A673 (cell line): ENCODE measurements at places on chromosomes 2 and 18.

- DNase-seq: no peak
Measured at GRCh38 chr2:44038277-44038676, 42.5 kb upstream of the LRPPRC start.

DNA sequence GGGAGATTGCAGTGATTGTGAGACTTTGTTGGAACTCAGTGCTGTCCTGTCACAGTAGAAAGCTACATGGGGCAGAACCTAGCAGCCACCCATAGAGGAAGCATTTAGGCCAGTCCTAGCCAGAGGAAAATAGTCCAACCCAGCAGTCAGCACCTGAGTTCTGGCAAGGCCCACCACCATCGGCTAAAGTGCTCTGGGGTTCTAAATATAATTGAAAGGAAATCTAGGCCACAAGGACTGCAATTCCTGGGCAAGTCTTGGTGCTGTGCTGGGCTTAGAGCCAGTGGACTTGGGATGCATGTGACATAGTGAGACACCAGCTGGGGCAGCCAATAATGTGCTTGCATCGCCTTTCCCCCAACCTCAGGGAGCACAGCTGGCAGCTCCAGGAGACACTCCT lies 28.9 kb upstream of the ACTR2 start:
- peak; percentile 5 for DNase-seq

- peak; percentile 33 for DNase-seq
Measured at GRCh38 chr2:146388757-146389156, 1456.1 kb upstream of the ACVR2A start.

DNA sequence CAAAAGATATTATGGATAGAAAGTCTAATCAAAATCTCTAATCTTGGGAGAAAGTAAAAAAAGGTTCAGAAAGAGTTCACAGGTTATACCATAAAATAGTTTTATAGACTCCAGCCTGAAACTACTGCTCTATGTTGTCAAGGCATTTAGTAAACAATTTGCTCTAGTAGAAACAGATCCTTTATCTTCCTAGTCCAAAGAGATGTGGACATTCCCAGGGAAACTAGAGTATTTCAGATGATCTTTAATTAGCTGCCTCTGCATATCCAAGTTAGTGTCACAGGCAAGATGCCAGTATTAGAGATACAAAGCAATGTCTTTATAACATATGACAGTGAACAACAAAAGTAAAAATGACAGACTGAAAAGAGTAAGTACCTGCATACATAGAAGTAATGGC lies 708.6 kb downstream of the CCDC85A start:
- no peak for DNase-seq

- no peak for DNase-seq
Measured at GRCh38 chr2:239994086-239994485, 31.1 kb downstream of the NDUFA10 start.

GRCh38 chr2:74778381-74779264 lies 55.3 kb upstream of the HK2 start:
- peak; percentile 35 for DNase-seq

DNA sequence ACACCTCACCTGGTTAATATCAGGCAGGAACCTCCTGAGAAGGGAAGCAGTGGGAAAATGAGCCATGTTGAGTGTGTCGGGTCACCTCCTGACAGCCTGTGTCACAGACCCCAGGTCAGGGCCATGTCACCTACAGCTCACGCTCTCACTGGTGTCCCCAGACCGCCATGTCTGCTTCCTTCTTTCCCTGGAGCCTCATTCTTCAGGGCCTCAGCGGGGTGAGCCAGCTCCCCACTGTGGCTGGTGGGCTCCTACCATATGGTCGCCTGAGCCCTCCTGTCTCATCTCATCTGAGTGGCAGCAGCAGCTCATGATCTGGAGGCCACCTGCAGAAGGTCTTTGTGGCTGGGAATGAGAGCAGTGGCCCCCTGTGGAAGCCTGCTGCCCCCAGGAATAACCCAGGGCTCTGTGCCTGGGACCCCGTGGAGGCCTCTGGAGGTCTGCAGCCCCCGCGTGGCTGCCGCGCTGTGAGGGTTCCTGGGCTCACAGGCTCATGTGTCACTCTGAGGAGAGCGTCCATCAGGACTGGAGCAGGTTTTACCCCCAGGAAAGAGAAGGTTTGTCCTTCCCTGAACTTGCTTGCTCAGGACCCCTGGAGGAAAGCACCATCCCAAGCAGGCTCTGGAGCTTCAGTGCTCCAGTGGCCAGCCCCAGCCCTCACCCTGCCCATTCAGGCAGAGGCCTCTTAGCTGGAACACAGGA lies 56.4 kb downstream of the FAM168B start:
- DNase-seq: no peak

DNA sequence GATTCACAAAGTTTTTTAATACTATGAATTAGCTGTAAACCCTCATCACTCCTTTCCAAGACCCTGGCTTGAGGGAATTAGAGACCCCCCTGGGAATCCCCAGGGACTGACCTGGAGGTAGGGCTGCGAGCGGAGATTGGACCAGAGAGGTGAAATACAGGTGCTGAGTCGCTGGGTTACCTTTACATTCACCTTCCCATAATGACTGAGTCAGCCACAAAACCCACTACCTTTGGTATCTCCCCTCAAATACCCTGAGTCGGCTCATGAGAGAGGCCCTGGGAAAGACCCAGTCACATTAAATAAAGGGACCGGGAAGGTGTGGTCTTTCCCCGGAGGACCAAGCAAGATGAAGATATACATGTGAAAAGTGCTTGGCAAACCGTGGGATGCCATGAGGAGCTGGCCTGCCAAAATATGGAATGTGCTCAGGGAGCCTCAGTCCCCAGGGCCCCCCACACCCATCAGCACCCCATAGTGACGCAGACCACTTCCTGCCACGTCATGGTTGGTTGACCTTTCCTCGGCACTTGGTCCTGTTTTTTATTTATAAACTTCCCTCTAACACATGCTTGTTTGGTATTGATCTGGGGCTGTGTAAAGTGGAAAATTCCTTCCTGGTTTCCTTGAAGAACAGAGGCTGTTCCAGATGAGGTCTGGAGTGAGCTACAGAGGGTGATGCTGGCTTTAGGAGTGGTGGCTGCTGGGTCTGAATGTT lies 51.4 kb downstream of the IL1RL2 start:
- DNase-seq: no peak

GRCh38 chr2:208285853-208286252 lies 19.8 kb downstream of the PIKFYVE start:
- no peak for DNase-seq

DNA sequence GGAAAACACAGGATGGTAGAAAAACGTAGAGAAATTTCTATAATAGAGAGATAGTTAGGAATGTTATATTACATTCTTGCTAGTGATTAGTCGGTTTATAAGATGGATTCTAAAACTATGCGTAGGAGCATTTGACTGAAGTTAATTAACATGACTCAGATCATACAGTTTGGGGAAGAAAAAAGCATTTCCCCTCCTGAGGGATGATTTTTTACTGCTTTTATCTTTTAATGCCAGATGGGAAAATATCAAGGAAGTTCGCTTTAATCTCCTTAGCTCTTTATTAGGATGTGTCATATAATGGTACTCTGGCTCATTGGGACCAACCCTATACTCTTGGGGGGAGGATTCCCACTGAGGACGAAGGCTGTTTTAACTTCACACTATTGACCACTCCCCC lies 502.1 kb downstream of the TGIF1 start:
- DNase-seq: peak; percentile 68

DNA sequence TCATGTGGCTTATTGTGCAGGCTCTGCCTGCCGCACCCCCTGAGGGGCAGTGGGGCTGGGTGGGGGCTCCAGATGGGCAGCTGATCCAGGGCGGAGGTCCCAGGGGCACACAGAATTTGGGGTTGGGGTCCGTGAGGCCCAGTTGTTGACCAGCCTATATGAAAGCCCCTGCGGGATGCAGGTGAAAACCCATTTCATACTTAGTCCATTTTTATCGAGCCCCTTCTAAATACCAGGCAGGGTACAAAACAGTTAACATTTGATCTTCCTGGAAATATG lies 30.6 kb downstream of the MYO7B start:
- no peak for DNase-seq

GRCh38 chr18:62814132-62814759 lies 98.9 kb downstream of the PHLPP1 start:
- peak; percentile 11 for DNase-seq

DNA sequence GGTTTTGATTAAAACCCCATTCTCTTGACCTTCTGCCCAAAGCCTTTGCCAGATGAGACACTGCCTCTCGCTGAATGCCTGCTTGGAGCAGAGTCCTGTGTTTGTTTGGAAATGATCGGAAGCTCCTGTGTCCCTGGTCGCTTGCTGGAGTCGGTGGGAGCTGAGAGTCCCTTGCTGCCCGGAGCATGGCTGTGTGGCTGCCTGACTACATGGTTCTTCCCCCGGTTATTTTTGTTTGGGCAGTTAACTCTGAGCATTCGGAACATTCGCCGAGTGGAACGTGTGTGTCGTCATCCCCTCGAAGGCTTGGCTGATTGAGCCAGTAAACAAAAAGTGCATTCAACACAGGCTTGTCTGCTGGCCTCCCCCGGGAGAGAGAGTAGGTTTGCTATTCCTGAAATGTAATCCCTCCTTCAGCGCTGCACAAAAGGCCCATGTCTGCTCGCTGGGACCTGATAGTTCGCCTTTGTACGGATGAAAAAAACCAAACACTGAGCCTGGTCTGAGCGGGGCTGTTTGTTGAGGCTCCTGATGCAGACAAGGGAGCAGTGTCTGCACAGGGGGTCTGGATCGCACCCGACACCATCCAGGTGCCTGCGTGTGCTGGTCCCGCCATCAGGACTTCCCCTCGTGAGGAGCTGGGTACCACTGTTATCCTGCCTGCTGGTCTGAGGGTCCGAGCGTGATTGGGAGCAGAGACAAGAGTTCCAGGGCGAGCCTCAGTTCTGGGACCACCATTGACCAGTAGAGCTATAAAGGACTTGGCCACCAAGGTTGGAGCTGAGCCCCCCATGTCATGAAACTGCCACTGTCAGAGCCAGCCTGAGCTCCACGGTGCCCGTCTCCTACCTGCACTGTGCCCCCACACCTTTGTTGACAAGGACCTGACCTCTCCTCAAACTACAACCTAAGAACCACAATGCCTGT lies 83.8 kb downstream of the AGAP1 start:
- DNase-seq: no peak

DNA sequence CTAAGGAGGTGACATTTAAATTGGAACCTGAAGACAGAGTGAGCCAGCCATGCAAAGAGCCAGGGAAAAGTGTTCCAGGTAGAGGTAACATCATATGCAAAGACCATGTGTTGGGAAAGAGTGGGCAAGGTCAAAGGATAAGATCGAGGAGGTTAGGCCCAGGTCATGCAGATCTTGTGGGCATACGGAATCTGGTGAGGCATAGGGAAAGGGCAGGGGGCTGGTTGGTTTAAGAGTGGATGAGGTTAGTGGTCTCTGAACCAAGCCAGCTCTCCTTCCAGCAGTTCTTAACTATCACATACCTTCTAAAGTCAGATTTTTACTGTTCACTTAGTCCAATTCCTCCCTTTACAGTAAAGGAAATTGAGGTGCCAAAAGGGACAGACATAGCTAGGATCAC lies 3.0 kb downstream of the ANKRD53 start:
- no peak for DNase-seq

DNA sequence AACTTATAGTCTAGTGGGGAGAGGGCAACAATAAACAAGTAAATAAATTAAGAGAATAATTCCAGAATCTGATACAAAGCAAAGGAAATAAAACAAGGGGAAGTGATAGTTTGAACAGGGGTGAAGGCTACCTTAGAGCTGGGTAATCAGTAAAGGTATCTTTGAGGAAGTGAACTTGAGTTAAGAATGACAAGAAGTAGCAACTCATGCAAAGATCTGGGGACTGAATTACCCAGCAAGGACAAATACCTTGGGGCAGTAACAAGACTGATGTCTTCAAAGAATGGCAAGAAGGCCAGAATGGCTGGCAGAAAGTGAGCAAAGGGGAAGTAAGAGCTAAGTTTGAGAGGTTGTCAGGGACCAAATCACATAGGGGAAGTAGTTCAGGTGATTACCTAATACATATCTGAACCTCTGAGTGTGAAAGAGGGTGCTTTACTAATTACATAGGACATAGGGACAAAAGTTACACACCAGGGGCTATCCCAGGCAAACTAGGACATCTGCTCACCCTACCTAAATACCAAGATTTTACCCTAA lies 244.6 kb upstream of the HNRNPA3 start:
- no peak for DNase-seq

DNA sequence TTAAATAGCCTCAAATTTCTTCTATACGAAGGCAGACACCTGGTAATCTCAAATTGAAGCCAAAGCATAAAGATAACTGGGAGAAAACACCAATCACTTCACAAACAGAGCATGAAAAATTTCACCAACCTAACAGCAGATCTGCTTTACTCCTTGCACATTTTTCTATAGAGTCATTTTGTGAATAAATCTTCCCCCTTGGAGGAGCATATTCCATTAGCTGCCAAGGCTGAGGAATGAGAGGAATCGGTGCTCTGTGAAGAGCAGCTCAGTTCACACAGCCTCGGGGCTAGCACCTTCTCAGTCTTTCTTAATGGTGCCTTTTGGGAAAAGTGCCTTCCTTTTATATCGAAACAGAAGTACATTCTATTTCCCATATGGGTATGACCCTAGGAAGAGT lies 1313.7 kb upstream of the NRXN1 start:
- DNase-seq: no peak

DNA sequence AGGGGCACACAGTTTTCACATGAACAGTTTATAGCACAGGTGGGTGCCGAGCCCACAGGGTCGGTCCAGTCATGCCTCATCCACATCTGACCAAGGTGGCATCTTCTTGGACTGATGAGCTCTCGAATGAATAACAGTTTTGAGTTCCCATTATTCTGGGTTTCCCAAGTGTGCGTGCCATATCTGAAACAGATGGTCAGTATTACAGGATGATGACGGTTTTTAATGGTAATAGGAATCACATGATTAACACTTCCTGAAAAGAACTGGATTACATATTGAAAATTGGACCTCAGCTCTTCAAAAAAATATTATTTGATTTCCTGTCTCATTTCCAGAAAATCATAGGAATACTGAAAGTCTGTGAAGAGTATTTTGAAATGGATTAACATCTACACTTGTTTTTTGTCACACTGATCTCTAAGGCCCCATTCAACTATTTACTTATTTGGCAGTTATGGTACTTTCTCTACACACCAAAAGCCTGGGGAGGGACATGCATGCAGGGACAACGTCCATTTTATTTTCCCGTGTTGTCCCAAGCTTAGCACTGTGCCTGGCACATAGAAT lies 22.2 kb upstream of the NAB1 start:
- no peak for DNase-seq

- no peak for DNase-seq
Measured at GRCh38 chr2:9154061-9154460, 52.6 kb upstream of the ASAP2 start.

DNA sequence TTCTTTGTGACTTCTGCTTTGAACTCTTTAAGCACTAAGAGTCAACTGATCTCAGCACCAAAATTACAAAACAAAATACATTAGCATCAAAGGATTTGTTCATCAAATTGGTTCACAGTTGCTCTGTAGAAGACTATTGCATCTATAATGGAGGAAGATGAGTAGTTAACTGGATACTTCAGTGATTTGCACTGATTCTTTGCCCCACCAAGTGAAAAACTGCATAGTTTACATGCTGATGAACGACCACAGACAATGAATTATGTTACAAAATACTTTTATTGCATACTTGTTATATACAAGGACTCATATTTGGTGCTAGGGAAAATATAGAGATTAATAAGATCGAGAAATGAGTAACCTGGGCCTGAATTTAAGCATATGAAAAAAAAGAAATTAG lies 107.2 kb downstream of the SCG2 start:
- no peak for DNase-seq
